ENCODE measurements at places on chromosomes 16 and 17.

DNA sequence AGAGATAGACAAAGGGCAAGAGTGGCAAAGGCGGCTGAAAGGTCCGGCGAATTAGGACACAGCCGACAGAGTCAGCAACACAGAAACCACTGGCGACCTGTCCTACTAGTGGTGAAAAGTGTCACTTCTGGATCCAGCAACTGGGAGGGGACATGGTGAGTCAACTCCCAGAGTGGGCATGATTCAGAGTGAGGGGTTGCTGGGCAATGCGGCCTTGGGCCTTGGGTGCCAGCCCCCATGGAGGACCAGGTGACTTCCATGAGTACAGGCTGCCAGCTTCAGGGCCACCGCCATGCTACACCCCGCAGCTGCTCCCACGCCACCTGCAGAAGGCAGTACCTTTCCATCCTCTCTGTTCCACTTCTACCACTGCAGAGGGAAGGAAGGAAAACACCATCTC is 110.6 kb downstream of the ZFHX3 start:
- no peak for DNase-seq

DNA sequence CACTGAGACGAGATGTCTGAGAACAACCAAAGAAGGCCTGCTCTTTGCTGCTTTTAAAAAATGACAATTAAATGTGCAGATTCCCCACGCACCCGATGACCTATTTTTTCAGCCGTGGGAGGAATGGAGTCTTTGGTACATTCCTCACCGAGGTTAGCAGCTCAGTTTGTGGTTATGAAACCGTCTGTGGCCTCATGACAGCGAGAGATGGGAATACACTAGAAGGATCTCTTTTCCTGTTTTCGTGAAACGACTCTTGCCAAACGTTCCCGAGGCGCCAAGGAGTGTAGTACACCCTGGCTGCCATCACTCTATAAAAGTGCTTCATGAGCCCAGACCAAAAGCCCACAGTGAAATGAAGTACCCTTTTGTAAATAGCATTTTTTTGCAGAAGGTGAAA is 87.8 kb downstream of the CRISPLD2 start:
- DNase-seq = no peak

GRCh38 chr17:39261286-39261685 is 35.5 kb upstream of the STAC2 start:
- no peak for DNase-seq

GRCh38 chr17:6512552-6512951 is 43.8 kb downstream of the PITPNM3 start:
- no peak for DNase-seq

GRCh38 chr17:81401723-81402529 is 6.7 kb downstream of the BAHCC1 start:
- DNase-seq = no peak

DNA sequence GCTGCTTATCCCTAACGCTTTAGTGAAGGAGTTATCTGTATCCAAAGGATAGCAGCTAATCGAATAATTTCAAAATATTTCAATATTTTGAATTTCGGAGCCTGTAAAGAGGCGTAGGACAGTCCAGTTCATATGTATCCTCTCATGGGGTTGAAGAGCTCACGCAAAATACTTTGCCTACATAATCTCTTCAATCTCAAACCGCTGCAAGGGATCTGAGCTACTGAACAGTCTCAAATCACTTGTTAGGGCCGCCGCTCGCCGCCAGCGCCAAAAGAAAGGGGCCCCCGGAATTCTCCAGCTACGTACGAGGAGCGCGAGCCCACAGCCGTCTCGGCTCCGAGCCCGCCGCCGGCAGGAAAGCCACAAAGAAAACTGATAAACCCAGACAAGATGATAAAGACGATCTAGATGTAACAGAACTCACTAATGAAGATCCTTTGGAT is 601 bp upstream of the RFWD3 start:
- DNase-seq = peak; percentile 16

GRCh38 chr17:21390294-21390693 is 14.1 kb downstream of the KCNJ12 start:
- DNase-seq = no peak
